ENCODE measurements at places on chromosomes 2 and 18. TPM values are rescaled to one million over a fixed set of nuclear protein-coding genes. Genes with fewer than 3 reads are reported as not detected.

The CDKL4 gene
- total RNA-seq, result not detected

- no peaks in the 10 kb centered on the region for H3K4me1 ChIP-seq
- no peak for DNase-seq
- peaks cover 7% of the 10 kb centered on the region for H3K36me3 ChIP-seq
- H3K27ac ChIP-seq, result no peak overlapping the region
Measured at GRCh38 chr2:186755066-186755465, 61.2 kb downstream of the FAM171B start.

- peaks cover 20% of the 10 kb centered on the region for H3K4me1 ChIP-seq
- DNase-seq, result peak; percentile 56
- H3K27ac ChIP-seq, result peak overlapping the region; percentile 75
- H3K27me3 ChIP-seq, result no peaks in the 10 kb centered on the region
- peak overlapping the region; percentile 30 for H3K4me3 ChIP-seq
Measured at GRCh38 chr2:208320686-208321085, 54.6 kb downstream of the PIKFYVE start.

The IGFBP5 gene
- 157 TPM for total RNA-seq

The PLCD4 gene
- total RNA-seq, result 0.30 TPM

The HOXD10 gene
- not detected for total RNA-seq

DNA sequence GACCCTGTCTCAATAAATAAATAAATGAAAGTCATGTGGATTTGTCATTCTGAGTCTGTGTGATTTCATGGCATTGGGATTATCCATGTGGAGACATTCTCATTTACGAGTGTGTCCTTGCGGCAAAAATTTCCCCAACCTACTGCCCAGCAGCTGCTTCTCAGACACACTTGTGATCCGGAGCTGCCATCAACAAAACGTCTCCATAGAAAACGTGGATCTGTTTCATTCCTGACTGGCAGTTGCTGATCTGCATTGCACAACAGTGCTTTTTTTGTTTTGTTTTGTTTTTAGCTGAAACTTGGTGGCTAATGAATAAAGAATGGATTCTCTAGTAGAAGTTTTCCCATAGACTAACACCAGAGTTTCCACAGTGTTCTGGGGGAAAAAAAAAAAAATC lies 74.7 kb downstream of the TGIF1 start:
- no peak overlapping the region for H3K27ac ChIP-seq
- H3K27me3 ChIP-seq, result no peaks in the 10 kb centered on the region
- no peak for DNase-seq
- no peaks in the 10 kb centered on the region for H3K36me3 ChIP-seq

DNA sequence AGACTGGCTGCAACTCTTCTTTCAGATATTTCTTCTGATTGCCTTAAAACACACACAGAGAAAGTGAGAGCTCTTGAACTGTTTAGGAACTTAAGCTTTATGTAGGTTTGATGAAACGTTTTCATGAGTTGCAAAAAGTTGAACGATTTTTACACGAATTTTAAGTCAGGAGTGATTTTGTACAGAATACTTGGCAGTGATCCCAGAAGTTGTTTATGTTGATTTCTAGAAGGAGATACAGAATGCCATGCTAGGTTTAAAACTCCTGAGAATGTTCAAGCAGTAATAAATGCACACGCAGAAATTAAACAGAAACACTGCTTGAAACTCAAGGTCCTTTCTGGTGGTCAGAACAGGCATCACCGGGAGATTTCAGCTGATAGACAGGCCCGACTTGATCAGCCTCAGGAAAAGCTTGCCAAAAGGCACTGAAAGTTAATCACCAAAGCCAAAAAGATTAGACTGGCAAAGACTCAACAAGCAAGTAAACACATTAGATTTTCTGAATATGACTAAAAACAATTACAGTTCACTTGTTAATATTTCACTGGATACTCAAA lies 123.1 kb downstream of the SOCS6 start:
- H3K27me3 ChIP-seq, result no peaks in the 10 kb centered on the region
- H3K27ac ChIP-seq, result no peak overlapping the region
- no peaks in the 10 kb centered on the region for H3K36me3 ChIP-seq

The GKN2 gene
- total RNA-seq, result not detected

- no peak overlapping the region for H3K27ac ChIP-seq
- no peak for DNase-seq
- H3K36me3 ChIP-seq, result no peaks in the 10 kb centered on the region
- H3K27me3 ChIP-seq, result no peaks in the 10 kb centered on the region
Measured at GRCh38 chr2:58512878-58513277, 271.8 kb upstream of the FANCL start.

The ICA1L gene
- total RNA-seq, result 6.0 TPM

GRCh38 chr2:86335865-86336674 lies 1.4 kb downstream of the REEP1 start:
- peaks cover 45% of the 10 kb centered on the region for H3K27me3 ChIP-seq
- no peaks in the 10 kb centered on the region for H3K36me3 ChIP-seq
- no peak for DNase-seq
- H3K4me3 ChIP-seq, result peak overlapping the region; percentile 53

- H3K36me3 ChIP-seq, result no peaks in the 10 kb centered on the region
- no peaks in the 10 kb centered on the region for H3K27me3 ChIP-seq
- no peak overlapping the region for H3K4me3 ChIP-seq
Measured at GRCh38 chr18:61502472-61502871, 169.2 kb downstream of the CDH20 start.

Data from heart left ventricle (tissue), 16 donors.